ENCODE measurements at places on chromosomes 13 and 19.
A peak's percentile ranks its signal among the peaks of the same experiment; 100 is the strongest.

DNA sequence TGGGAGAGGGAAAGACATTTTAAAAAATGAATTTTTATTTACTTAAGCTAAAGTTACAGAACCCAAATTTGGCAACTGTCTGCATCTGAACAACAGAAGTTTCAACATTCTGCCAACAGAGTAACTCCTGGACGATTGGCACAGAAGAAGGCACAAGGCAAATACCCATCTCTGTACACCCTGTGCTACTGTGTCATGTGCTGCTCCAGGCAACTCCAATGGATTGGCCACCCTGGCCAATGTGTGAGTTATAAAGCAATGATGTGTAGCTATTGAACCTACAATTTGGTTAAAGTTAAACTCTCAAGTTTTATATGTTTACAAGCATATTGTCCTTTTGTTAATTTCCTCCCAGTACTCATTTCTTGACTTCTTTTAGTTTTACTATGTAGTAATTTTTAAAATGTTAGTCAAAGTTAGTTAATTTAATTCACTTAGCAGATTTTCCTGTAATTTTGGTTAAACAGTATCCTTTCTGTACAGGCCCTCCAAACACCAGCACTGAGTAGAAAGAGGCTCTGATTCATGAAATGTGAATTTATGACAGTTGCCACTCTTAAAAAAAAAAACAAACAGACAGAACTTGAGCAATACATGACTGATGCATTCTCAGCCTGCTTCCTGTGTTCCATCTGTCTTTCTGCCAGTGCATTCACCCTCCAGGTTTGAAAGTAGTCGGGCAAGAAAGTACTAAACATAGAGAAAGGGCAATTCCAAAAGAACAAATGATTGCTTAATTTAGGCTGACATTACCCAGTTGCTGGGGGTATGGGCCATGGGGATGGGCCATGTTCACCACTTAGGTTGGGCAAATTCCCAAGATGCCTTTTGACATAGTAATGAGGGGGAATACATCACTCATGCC lies 5.9 kb downstream of the STARD13 start:
- DNase-seq = no peak

- no peak for DNase-seq
These were observed 554.1 kb upstream of the MIR17HG start for GRCh38 chr13:90793261-90793820.

DNA sequence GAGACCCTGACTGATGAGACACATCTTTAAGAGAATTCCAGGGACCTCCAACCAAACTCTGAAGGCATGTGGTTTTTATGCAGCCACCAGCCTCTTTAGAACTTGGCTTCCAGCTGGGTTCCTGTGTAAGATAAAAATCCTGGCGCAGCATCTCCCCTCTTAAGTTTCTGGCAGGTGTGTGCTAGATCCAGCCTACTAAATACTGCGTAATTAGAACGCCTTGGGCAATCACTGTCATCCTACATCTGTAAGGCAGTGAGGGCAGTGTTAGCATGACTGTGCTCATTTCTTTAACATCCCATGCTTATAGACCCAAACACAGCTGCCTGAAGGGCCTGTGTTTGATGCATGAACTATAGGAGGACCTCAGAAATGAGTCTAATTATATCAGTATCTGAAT lies 173.5 kb upstream of the OBI1 start:
- DNase-seq = no peak

DNA sequence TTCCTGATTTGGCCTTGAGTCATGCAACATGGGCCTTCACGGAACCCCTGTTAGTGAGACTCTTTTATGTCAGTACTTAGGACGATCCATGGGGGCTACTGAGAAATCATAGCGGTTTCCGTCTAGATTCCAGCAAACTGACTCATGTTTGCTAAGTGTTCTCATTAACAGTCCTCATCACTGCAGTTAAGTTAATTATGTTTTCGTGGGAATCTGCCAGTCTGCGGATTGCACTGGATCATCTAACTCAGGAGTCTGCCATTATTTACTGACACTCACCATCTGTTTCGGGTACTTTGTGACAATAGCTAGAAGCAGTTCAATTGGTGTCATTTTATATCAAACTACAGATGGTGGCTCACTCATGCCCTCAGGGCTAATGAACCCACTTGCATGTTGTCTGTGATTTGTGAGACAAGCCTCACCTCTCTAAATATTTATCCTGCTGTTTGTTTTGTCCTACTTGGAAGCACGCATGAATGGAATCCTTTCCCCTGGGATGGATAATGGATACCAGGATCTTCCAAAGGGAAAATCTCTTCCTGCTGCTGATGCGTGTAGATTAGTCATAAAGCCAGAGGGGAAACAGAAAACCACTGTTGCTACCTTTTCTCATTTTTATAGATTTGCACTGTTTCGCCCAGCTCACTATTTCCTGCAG lies 61.8 kb downstream of the RAB20 start:
- no peak for DNase-seq

- DNase-seq = no peak
These were observed 371.4 kb downstream of the UQCRFS1 start for GRCh38 chr19:28841531-28841930.

DNA sequence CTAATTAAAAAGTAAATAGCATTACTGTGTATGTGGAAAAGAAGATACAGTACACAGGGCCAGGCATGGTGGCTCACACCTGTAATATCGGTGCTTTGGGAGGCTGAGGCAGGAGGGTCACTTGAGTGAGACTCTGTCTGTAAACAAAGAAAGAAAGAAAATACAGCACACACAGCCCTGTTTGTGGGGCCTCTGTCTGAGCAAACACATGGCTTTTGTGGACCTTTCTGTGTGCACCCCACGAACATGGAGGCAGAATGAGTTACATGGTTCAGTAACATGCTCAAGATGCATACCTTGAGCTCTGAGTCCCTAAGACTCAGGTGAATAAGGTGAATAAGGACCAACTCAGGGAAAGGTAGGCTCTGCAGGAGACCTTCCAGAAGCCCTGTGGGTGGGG lies 20.0 kb upstream of the AMER2 start:
- DNase-seq = no peak

DNA sequence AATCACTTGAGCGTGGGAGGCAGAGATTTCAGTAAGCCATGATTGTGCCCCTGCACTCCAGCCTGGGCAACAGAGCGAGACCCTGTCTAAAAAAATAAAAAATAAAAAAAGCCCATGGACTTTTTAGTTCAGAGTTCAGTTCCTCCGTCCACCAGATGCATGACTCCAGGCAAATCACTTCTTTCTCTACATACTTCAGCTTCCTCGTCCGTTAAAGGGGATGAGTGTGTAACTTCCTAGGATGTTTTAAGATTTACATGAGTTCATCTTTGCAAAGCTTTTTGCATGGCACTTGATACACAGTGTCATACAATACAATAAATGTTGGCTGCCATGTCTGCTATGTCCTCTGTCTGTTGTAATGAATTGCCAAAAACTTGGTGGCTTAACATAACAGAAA lies 10.0 kb upstream of the FFAR2 start:
- no peak for DNase-seq

DNA sequence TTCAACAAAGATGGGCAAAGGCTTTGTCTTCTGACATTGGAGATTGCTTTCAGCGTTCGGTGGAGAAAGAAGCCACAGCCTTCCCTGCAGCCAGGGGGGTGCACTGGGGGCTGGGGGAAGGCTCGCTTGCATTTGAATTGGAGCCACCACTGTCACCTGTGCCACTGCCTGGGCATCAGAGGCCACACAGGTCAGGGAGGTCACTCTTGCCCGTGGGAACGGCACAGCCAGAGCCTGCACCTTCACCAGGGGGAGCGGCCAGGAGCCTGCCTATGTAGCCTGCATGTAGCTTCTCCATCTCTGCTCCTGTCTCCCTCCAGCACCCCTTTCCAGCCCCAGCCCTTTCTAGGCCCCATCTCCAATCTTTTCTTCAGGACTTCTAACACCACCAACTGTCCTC lies 43.7 kb upstream of the KCTD15 start:
- DNase-seq = no peak

DNA sequence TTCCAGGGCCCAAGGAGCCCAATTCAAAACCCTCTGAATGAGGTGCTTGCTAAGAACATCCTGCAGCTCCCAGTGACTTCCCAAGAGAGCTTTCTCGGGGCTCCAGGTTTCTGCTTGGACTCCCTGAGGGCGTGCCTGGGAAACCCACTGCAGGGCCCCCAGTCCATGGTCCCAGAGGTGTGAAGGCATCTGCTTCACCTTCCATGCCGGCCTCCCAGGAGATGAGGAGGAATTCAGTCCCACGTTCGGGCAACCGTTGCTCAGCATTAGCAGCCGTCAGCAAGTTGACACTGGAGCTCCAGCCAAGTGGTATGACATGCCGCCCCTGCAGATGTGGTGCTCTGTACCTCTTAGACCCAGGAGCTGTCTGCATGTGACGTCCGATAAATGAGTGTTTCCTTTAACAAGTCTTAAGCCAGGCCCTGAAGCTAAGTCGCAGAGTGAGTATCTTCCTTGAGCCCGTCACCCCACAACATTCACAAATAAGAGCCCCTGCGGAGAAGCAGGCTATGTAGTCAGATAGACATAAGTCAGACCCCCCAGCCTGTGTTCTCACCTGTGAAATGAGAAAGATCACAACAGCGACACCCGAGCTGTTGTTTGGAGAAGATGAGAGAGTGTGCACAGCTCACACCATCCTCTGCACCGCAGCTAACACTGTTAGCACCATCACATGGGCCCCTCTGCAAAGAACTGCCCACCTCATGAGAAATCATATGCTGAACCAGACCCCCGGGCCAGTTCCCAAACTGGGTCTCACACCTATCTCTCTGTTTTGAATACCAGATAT lies 150.3 kb downstream of the KATNAL1 start:
- peak; percentile 73 for DNase-seq

GRCh38 chr13:24276861-24277260 lies 32.5 kb upstream of the C1QTNF9 start:
- no peak for DNase-seq

DNA sequence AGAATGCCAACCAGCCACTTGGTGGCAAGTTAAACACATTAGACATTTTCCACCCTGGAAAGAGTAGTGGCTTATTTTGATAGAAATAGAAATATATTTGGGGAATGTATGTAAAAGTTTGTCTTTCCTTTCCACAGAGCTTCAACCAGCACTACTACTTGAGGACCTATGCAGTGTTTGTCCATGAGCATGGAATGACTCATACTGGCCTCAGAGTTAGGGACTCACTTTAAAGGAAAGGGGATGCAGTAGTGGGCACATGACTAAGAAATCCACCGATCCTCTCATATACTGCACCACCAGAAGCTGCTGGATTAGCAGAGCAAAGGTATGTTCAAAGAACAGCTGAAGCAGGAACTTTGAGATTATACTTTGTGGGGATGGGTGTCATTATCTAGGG lies 62.6 kb downstream of the LACC1 start:
- no peak for DNase-seq

- DNase-seq = no peak
These were observed 14.6 kb downstream of the NACC1 start for GRCh38 chr19:13132471-13133180.

DNA sequence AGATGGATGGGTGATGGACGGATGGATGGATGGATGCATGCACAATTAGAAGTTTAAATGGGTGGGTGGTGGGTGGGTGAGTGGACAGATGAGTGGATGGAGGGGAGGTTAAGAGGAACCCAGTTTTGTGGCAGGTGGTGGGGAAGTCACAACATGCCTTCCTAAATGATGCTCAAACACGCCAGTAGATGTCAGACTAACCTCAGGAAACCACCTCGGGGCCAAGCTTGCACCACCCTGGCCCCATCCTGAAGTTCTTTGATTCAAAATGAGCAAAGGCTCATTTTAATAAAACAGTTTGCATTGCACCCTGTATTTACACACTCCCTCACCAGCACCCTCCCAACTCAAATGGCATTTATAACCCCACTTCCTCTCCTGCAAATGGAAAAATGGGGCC lies 91.4 kb upstream of the CACNA1A start:
- no peak for DNase-seq

- peak; percentile 74 for DNase-seq
These were observed 3.3 kb upstream of the RASA3 start for GRCh38 chr13:114135731-114136171.

DNA sequence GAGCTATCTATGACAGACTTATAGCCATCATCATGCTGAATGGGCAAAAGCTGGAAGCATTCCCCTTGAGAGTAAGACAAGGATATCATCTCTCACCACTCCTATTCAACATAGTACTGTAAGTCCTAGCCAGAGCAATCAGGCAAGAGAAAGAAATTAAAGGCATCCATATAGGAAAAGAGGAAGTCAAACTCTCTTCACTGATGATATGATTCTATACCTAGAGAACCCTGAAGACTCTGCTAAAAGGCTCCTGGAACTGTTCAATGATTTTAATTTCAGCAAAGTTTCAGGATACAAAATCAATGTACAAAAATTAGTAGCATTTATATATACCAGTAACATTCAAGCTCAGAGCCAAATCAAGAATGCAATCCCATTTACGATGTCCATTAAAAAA lies 21.7 kb upstream of the C1QTNF9B start:
- no peak for DNase-seq

Measured in spleen (tissue), 13 donors.